ENCODE measurements at places on chromosomes 6 and 20. TPM values are rescaled to one million over a fixed set of nuclear protein-coding genes. Genes with fewer than 3 reads are reported as not detected.

Gene FAM217B
- 2.9 TPM for total RNA-seq

Gene ADGRF5
- total RNA-seq, result under 0.01 TPM

Gene DYNLT1
- 157 TPM for total RNA-seq

Gene SIRPB1
- 0.17 TPM for total RNA-seq

Gene FAM209B
- not detected for total RNA-seq

Gene GPX5
- total RNA-seq, result not detected

Gene ULBP2
- 1.9 TPM for total RNA-seq

Gene VSX1
- total RNA-seq, result not detected

Gene CD109
- 31.4 TPM for total RNA-seq

Gene SLC25A27
- 5.7 TPM for total RNA-seq

Gene PDYN
- not detected for total RNA-seq

Gene SMLR1
- not detected for total RNA-seq

Gene SLC2A4RG
- 17.7 TPM for total RNA-seq

Gene FLRT3
- total RNA-seq, result 1.6 TPM

Gene ARMH2
- not detected for total RNA-seq

Gene CD40
- total RNA-seq, result 0.95 TPM

Gene PPP1R14C
- 0.17 TPM for total RNA-seq

Gene RAET1L
- total RNA-seq, result not detected

Gene EDN1
- total RNA-seq, result 0.16 TPM

Gene DEFB114
- not detected for total RNA-seq

Gene RIMS1
- total RNA-seq, result 0.16 TPM

Gene TMEM217
- 2.0 TPM for total RNA-seq

Gene PXDC1
- total RNA-seq, result 24.9 TPM

Gene CST7
- total RNA-seq, result not detected

Gene MTFR2
- total RNA-seq, result 0.16 TPM

Gene KAT14
- 17.0 TPM for total RNA-seq

Gene PM20D2
- 0.63 TPM for total RNA-seq

Gene KIAA1755
- 3.3 TPM for total RNA-seq

Gene SIGLEC1
- not detected for total RNA-seq

Gene MEI4
- total RNA-seq, result not detected

Gene ZC2HC1B
- total RNA-seq, result not detected

Gene NCOA5
- 5.4 TPM for total RNA-seq

Gene RSPO3
- 0.77 TPM for total RNA-seq

Gene HMGCLL1
- total RNA-seq, result not detected

All from bronchial smooth muscle cell (primary cell).